ENCODE measurements at places on chromosomes 7 and 10.

DNA sequence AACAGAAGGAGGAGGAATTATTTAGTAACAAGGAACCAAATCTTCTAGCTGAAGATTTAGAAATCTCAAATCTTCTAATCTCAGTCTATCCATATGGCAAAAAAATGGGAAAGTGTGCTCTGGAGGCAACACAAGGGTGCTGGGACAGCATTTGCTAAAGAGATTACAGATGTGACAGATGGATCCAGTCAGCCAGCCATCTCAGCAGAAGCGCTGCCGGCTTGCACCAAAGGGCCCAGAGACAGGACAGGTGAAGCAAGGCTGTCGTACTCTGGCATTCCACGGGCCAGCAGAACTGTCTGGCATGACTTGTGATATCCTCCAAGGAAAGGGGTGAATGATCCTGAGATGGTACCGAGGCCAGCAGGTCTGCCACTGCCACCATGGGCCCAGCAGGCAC, 45.7 kb upstream of the GJD4 start:
- DNase-seq, result no peak

- no peak for DNase-seq
Measured at GRCh38 chr7:7131273-7131672, 51.1 kb upstream of the C1GALT1 start.

GRCh38 chr10:73220989-73221388, 26.1 kb downstream of the DNAJC9 start:
- DNase-seq, result no peak

- DNase-seq, result no peak
Measured at GRCh38 chr7:66052447-66052846, 23.2 kb upstream of the ASL start.

GRCh38 chr10:19653931-19654330, 162.3 kb upstream of the PLXDC2 start:
- DNase-seq, result no peak

DNA sequence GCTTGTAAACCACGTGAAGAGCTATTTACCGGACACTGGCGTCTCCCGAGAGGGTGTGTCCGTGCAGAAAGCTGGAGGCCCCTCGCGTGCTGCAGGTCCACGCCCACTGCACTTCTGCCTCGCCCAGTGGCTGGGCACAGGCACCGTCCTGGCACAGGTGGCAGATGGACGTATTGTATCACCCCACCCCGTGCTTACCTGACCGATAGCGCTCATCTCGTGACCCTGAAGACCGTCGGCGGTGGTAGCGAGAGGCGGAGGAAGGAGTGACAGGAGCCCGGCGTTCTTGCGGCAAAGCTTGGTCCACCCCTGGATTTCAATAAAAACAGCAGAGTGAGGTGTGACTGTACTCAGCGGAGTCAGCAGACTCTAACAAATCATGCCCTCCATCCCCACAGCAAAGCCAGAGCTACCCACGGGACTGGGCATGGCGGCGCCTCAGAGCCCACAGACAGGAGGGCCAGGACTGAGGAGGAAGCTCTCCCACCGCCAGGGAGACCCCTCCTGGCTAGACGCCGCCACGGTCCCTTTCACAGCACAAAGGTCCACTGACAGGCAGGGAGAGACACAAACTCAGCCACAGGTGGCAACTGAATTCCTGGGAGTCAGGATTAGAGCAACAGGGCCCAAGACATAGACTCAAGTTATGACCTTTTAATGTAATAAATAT, 217.1 kb downstream of the DIP2C start:
- DNase-seq, result no peak
